ENCODE measurements at places on chromosomes 11 and 22.

- DNase-seq, result no peak
Measured at GRCh38 chr11:9899676-9900075, 235.8 kb downstream of the SWAP70 start.

- DNase-seq, result no peak
Measured at GRCh38 chr22:46794067-46794466, 31.6 kb downstream of the TBC1D22A start.

- no peak for DNase-seq
Measured at GRCh38 chr11:122108192-122108799, 7.7 kb downstream of the BLID start.

DNA sequence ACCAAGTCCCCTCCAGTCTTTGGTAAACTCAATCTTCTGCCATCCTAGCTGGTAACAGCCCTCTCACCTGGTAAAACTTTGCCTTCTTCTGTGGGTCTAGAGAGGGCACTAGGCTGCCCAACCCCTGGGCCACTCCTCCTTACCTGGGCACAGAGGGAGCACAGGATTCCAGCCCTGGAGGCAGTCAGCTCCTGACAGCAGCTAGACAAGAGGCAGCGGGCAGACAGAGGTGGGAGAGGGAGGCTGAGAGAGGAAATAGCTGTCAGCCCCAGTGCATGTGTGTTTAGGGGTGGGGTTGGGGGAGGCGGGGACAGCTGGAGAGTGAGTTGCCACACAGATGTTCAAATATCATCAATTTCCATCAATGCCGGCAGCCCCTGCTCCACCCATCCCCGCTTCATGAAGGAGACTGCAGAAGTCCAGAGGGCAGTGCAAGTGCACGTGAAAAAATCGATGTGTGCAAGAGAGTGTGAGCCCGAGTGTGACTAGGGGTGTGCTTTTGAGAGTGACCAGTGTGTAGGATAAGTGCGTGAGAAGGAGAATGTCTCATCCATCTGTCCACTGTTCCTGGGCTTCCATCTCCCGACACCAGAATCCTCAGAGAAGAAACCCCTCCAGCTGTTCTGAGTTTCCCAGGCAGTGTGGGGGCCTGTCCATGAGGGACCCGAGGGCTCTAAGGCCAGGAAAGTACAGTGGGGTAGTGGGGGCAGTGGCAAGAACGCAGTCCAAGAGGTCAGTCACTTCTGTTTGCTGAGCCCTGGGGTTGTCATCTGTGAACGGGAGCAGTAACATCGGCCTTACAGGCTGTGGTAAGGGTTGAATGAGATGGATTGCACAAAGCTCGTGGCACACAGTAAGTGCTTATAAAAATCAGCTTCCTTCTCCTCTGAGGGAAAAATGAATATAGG is at the start of gene PTGDR2:
PTGDR2 (minus strand) TSS at position 225 of the 908 bp plus-strand sequence. CDS start 2,228 bp downstream, outside the sequence.
- DNase-seq, result no peak

DNA sequence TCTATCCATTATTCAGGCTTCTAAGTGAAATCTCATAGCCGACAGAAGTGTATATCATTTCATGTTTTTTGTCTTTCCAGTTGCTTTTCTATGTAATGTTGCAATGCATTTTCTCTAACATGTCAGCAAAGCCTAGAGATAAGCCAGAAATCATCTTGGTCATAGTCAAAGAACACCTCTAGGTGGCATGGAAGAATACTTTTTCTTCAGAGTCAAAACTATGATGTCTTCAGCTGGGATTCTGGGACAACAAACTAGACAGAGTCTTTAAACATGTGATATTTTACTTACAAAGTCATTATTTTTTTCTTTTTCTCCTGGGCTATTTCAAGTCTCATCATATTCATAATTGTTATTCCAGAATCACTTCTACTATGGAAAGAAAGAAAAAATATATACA is 4.4 kb downstream of the GAS2 start:
- no peak for DNase-seq

GRCh38 chr11:103202048-103202651 is 92.9 kb downstream of the DYNC2H1 start:
- no peak for DNase-seq

GRCh38 chr22:27193636-27194035 is 536.2 kb downstream of the MIAT start:
- no peak for DNase-seq

DNA sequence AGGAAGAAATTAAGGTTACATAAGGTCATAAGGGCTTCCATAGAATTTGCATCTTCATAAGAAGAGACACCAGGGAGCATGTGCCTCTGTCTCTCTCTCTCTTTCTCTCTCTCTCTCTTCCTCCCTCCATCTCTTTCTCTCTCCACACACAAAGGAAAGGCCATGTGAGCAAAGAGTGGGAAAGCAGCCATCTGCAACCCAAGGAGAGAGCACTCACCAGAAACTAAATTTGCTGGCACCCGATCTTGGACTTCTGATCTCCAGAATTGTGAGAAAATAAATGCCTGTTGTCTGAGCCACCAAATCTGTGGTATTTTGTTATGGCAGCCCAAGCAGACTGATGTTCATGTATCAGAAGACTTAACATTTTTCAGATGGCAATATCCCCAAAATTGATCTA is 6.4 kb upstream of the KRTAP5-10 start:
- no peak for DNase-seq
